ENCODE measurements at places on chromosomes 11 and 22. TPM values are rescaled to one million over a fixed set of nuclear protein-coding genes. Genes with fewer than 3 reads are reported as not detected.

The OR2AG2 gene
- total RNA-seq = 0.08 TPM

The CRACR2B gene
- 1.4 TPM for total RNA-seq

The TMEM45B gene
- total RNA-seq = 4.4 TPM

The IGSF22 gene
- total RNA-seq = 1.4 TPM

The MTA2 gene
- total RNA-seq = 198 TPM

The SUSD2 gene
- total RNA-seq = 0.66 TPM

The TBX10 gene
- total RNA-seq = not detected

The SCGB1C1 gene
- not detected for total RNA-seq

The MUC6 gene
- not detected for total RNA-seq

The ELF5 gene
- not detected for total RNA-seq

The CASP1 gene
- 59.9 TPM for total RNA-seq

The SLCO2B1 gene
- 0.26 TPM for total RNA-seq

The ZBTB16 gene
- 6.1 TPM for total RNA-seq
